Mesendoderm (in vitro differentiated cells): ENCODE measurements at places on chromosomes 2 and 18.

DNA sequence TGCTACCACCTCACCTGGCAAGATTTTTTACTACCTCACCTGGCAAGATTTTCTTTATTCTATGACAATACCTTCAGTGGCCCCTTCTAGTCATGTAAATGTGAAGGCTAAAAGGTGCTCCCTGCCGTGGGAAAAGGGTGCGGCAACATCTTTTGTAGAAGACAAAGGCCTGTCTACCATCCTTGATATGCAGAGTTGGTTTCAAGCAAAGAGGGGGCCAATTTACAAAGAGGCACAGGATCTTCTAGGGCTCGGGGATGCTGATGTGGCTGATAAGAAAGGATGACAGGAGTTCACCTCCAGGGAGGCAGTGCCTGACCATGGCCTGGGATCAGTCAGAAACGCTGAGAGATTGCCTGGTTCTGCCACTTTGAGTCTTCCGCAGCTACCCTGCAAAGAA lies 165.4 kb upstream of the SLC1A4 start:
- H3K4me3 ChIP-seq, result no peak overlapping the region
- no peak for DNase-seq
- H3K27ac ChIP-seq, result no peak overlapping the region

GRCh38 chr18:36349552-36349951 lies 52.0 kb downstream of the FHOD3 start:
- peaks cover 10% of the 10 kb centered on the region for H3K4me1 ChIP-seq
- H3K27ac ChIP-seq, result no peak overlapping the region
- H3K27me3 ChIP-seq, result no peaks in the 10 kb centered on the region
- H3K4me3 ChIP-seq, result no peak overlapping the region
- DNase-seq, result no peak

DNA sequence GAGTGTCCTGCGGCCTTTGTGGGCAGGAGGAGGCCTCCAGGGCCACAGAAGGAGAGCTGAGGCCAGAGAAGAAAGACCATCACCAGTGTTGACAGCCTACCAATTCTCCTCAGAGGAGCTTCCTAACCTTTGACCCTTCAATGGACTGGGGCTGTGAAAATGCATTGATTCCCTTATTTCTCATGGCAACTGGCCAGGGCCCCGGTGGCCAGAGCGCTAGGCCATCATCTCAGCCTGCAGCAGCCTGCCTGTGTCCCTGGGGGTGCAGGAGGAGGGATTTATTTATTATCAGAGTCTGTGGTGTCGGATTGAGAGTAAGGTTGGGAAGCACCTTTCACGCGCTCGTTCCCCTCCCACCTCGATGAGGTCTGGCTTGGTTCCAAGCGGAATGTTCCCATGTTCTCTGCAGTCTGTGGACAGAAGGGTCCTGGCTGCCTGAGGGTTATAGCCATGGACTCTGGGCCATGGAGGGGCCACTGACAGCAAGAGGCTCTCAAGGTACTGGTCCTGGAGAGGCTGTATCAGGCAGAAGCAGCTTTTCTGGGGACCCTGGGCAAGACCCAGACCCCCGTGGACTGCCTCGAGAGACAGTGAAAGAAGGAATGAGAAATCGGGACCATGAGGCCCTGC lies 53.8 kb downstream of the CYP27C1 start:
- no peak for DNase-seq
- no peak overlapping the region for H3K4me3 ChIP-seq
- no peaks in the 10 kb centered on the region for H3K27me3 ChIP-seq
- H3K4me1 ChIP-seq, result no peaks in the 10 kb centered on the region

DNA sequence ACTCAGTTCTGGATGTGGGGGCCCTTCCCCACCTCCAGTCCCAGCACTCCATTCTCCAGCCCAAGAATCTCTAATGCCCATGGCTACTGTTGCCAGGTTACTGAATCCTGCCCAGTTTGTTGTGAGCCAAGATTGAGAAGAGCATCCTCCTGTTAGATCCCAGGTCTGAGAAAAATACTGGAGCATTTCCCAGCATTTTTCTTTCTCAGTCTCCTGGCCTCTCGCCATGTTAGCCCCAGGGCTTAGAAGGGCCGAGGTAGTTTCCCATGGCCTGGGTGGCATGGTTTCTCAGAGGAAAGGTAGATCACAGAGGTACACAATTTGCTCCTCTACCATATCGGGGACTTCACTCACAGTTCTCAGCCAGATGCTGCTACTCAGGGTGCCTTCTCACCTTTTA lies 135.7 kb downstream of the OTX1 start:
- no peak overlapping the region for H3K27ac ChIP-seq
- H3K27me3 ChIP-seq, result no peaks in the 10 kb centered on the region
- no peak overlapping the region for H3K4me3 ChIP-seq
- H3K36me3 ChIP-seq, result no peaks in the 10 kb centered on the region
- no peaks in the 10 kb centered on the region for H3K4me1 ChIP-seq

DNA sequence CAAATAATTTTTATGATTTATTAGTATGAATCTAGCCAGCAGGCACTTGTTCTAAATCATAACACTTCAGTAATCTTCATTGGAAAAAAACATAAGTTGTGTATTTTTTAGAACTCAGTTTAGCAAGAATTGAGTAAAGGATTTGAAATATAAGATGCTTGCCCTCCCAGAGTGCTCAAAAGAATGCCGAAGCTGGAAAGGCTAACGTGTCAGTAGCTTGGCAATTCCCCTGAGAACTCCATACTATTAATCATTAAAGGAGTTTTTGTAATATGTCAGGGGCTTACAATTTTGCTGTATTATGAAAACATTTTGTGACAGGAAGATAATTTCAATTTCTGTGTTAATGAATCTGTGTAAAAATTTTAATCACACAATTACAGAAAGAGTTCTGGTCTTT lies 122.7 kb downstream of the GULP1 start:
- H3K27me3 ChIP-seq, result no peaks in the 10 kb centered on the region
- no peaks in the 10 kb centered on the region for H3K4me1 ChIP-seq
- no peak for DNase-seq
- H3K27ac ChIP-seq, result no peak overlapping the region
- H3K36me3 ChIP-seq, result no peaks in the 10 kb centered on the region

- no peak overlapping the region for H3K4me3 ChIP-seq
- DNase-seq, result no peak
- no peak overlapping the region for H3K27ac ChIP-seq
- no peaks in the 10 kb centered on the region for H3K4me1 ChIP-seq
- no peaks in the 10 kb centered on the region for H3K36me3 ChIP-seq
Observed at GRCh38 chr2:20179466-20179754, 45.5 kb downstream of the SDC1 start.

DNA sequence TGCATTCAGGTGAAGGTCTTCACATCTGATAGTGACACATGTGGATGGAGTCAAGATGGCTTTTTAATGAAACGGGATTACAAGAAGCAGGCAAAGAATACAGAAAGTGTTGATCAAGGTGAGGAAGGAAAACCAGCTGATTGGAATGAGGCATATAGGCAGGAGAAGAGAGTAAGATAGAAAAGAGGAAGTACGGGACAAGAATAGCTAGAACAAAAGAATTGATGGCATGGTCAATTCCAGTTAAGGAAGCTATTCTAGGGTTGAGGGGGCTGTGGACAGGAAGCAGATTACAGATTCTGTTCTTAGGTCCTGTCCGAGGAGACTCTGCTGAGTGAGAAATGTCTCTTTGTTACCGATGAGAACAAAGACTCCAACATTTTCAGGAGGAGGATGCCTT lies 13.2 kb upstream of the NCK2 start:
- DNase-seq, result no peak
- H3K4me1 ChIP-seq, result no peaks in the 10 kb centered on the region
- H3K27ac ChIP-seq, result no peak overlapping the region
- no peak overlapping the region for H3K4me3 ChIP-seq
- H3K36me3 ChIP-seq, result no peaks in the 10 kb centered on the region

- no peak overlapping the region for H3K4me3 ChIP-seq
- H3K36me3 ChIP-seq, result no peaks in the 10 kb centered on the region
- H3K27ac ChIP-seq, result no peak overlapping the region
- H3K27me3 ChIP-seq, result no peaks in the 10 kb centered on the region
Observed at GRCh38 chr2:128489526-128490273, 171.0 kb upstream of the HS6ST1 start.

DNA sequence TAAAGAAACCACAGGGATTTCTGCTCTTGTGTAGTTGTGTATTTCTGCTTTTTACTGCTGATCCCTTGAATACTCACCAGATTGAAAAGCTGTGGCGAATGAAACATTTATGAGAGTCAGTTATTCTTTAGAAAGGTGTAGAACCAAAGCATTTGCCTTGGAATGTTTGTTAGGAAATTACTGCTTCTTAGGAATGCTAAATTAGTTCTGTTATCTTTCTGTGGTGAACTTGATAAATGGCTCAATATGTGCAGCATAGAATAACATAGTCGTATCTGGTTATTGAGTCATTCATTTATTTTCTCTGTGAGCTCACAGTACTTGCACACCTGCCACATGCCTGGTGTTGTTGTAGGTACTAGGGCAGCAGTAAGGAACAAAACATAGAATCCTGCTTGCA lies 57.0 kb upstream of the FAM237A start:
- H3K27me3 ChIP-seq, result no peaks in the 10 kb centered on the region
- no peaks in the 10 kb centered on the region for H3K4me1 ChIP-seq
- no peak overlapping the region for H3K27ac ChIP-seq
- no peaks in the 10 kb centered on the region for H3K36me3 ChIP-seq

DNA sequence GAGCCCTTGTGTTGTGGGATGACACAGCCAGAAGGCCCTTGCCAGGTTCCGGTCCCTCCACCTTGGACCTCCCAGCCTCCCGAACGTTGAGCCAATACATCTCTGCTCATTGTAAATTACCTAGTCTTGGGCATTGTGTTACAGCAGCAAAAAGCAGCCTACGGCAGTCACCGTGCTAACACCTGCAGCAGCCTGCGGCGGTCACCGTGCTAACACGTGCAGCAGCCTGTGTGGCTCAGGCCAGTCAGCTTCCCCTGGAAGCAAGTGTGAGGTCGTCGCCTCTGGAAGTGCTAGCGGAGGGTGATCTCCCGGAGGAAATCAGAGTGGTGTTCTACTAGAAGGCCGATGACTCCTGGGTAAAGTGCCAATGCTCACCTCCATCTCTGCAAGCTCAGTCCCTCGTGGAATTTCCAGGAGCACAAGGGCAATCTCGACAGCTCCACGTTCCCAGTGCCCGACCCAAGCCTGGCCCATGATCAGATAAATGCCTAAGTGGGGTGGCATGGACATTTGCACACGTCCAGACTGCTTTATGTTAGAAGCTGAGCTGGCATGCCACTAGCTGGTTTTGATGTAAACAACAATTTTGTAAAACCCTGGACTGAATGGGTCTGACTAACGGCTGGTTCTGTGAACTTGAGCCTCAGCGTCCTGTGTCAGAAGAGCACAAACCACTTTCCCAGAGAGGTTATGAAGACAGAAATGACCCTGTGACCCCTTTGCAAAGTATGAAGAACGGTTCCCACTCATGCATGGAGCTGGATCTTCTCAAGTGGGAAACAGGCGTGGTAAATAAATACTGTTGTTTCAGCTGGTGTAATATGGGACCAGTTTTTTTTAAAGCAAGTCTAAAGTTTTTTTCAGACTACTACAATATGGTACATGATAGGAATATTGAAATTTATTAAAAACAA lies 11.4 kb upstream of the CNDP1 start:
- peaks cover 18% of the 10 kb centered on the region for H3K36me3 ChIP-seq
- H3K4me1 ChIP-seq, result no peaks in the 10 kb centered on the region
- H3K27me3 ChIP-seq, result no peaks in the 10 kb centered on the region
- DNase-seq, result no peak
- H3K27ac ChIP-seq, result no peak overlapping the region

DNA sequence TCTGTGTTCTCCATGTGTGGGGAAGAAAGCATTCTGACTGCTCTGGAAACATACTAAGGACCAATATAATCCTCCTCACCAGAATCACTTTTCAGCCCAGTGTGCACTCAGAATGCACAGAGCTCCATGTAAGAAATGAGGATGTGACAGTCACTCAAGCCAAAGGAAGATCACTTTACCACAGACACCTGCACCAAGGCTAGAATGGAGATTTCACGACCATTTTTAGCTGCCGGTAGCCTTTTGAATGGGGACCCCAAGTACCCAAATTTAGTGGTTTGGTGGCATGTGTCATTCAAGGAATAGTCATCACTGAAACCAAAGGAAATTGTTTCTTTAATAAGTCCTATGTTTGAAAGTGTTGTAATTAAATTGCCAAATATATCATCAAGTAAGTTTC lies 613.2 kb upstream of the ACVR2A start:
- DNase-seq, result no peak
- no peaks in the 10 kb centered on the region for H3K27me3 ChIP-seq
- no peaks in the 10 kb centered on the region for H3K36me3 ChIP-seq
- no peak overlapping the region for H3K27ac ChIP-seq
- H3K4me1 ChIP-seq, result peaks cover 1% of the 10 kb centered on the region

DNA sequence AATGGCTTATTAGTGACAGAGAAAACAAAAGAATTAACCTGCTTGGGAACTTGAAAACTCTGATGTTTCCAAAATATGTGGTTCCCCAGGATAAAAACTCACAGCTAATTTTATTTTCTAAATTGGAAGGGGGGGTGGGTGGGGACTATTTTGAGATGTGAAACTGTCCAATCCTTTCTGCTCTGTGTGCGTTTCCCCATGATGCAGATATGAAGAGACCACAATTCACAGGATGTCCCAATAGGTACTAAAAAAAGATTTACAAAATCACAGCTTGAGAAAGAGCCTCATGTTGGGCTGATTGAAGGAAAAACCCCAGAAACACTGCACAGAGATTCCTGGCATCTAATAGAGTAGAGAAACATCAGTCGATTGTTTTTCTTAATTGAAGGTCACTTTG lies 273.2 kb downstream of the ARHGAP15 start:
- DNase-seq, result no peak
- H3K27ac ChIP-seq, result no peak overlapping the region
- no peaks in the 10 kb centered on the region for H3K36me3 ChIP-seq
- no peak overlapping the region for H3K4me3 ChIP-seq

- no peaks in the 10 kb centered on the region for H3K4me1 ChIP-seq
- no peak for DNase-seq
- H3K27me3 ChIP-seq, result no peaks in the 10 kb centered on the region
- no peaks in the 10 kb centered on the region for H3K36me3 ChIP-seq
- H3K4me3 ChIP-seq, result no peak overlapping the region
- no peak overlapping the region for H3K27ac ChIP-seq
Observed at GRCh38 chr2:130768191-130768855, 13.0 kb downstream of the AMER3 start.

GRCh38 chr2:217725409-217725808 lies 277.4 kb downstream of the TNS1 start:
- no peaks in the 10 kb centered on the region for H3K4me1 ChIP-seq
- H3K36me3 ChIP-seq, result no peaks in the 10 kb centered on the region
- H3K27me3 ChIP-seq, result no peaks in the 10 kb centered on the region
- DNase-seq, result no peak

DNA sequence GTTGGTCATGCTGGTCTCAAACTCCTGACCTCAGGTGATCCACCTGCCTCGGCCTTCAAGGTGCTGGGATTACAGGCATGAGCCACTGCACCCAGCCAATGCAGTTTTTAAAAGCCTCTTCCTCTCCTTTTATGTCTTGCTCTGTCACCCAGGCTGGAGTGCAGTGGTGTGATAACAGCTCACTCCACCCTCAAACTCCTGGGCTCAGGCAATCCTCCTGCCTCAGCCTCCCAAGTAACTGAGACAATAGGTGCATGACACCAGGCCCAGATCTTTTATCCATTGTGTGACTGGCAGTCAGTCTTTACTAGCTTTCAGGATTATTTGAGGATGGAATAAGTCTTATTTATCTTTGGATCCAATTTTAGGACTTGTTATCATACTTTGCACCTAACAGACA lies 13.2 kb downstream of the KCTD18 start:
- H3K27me3 ChIP-seq, result no peaks in the 10 kb centered on the region
- H3K4me1 ChIP-seq, result no peaks in the 10 kb centered on the region
- no peak overlapping the region for H3K27ac ChIP-seq
- no peaks in the 10 kb centered on the region for H3K36me3 ChIP-seq
